Astrocyte of the cerebellum (primary cell): ENCODE measurements at places on chromosomes 6 and 20.

- no peak for DNase-seq
Observed at GRCh38 chr6:156718647-156719394, 58.4 kb upstream of the ARID1B start.

DNA sequence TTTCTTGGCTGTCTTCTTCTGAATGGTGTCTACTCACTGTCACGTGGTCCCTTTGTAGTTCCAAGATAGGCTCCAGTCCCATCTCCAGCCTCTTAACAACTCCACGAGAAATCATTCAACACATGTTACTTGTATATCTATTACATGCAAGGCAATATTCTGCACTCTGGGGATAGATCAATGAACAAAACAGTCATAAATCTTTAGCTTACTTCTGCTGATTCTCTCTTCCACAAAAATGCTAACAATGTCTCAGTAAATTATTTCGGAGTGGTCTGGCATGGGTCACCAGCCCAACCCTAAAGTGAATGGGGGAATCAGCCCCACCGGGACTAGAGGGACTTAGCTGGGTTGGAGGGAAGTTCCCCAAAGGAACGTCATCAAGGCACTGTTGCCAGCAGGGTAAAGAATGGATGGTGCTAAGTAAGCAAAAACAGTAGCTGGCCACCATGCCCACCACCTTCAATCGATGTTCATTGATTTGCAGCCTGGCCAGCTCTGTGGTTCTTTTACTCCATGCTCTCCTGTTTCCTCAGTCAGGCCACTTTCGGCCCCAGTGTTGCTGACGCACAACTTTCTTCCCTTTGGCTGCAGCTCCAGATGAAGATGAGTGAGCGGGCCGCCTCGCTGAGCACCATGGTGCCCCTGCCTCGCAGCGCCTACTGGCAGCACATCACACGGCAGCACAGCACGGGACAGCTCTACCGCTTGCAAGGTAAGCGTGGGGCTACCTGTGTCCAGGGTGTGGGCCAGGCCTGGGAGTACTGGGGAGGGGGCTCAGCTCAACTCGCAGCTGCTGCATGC is 167.7 kb downstream of the DOK5 start:
- DNase-seq, result no peak

GRCh38 chr6:15504040-15504495 is 158.8 kb downstream of the DTNBP1 start:
- no peak for DNase-seq

DNA sequence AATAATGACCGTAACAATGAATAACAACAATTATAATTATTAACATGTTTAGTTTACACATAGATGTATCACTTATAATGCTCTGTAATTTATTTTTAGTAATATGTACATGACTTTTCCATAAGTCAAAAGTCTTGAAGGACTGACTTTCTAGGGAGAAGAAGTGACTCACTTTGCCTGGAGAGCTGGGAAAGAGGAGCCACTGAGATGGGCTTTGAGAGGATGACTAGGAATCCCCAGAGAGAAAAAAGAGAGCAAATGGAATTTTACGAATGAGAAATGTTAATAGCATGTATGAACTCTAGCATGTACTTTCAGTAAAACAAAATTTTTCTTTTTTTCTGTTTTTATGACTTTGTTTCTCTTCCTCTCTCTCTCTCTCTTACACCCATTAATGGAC is 67.8 kb upstream of the RALY start:
- DNase-seq, result no peak

DNA sequence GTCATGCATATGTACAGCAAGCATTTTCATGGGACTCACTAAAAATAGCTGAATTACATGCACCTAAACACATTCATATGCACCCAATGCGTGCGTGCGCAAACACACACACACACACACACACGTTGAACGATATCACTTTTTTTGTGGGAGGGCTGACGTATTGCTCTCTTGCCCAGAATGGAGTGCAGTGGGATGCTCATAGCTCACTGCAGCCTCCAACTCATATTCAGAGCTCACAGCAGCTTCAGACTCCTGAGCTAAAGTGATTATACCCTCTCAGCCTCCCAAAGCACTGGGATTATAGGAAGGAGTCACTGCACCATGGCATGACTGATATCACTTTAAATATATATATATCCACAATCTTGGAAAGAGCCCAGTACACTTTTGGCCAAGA is 620.4 kb upstream of the MANEA start:
- DNase-seq, result no peak

GRCh38 chr6:116764961-116765841 is at the start of gene FAM162B:
Gene FAM162B (minus strand): TSS chr6:116765719. CDS start chr6:116765576, 143 bp downstream.
- DNase-seq, result no peak

DNA sequence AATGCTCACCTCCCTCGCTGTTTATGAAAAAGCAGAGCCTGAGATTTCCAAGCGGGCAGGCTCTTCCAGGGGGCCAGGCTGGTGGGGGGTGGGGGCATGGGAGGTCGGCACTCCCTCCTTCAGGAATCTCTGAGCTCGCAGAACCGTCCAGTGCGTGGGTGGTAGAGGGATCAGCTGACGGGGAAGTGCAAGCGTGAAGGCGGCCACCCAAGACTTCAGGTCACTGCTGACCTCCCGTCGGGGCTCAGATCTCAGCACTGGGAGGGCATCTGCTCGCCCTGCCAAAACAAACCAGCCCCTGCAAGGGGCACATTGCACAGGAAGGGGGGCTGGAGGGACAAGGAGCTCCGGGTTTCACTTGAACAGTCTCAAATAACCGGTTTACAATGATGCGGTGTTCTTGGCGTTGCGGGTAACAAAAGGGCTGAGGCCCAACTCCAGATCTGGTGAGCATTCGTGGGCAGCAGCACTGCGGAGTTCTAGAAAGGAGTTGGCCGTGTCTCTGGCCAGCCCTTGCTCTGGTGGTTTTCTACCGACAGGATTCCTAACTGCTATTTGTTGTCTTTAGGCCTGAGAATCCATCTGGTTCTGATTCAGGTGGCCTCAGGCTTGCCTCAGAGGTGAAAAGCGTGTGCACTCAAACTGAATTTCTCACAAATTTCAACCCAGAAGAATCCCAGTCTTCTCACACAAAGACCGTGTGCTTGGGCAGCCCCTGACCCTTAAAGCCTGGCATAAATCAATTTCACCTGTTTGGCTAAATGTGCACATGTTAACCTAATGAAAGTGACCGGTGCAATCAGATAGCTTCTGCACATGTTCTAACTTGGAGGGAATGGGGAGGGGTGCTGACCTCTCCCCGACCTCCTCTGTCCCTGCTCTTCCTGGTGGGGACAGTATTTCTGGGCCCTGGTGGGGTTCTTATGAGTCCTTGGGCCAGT is 191.6 kb downstream of the MYLK4 start:
- DNase-seq, result peak; percentile 36
